ENCODE measurements at places on chromosomes 4 and X. TPM values are rescaled to one million over a fixed set of nuclear protein-coding genes. Genes with fewer than 3 reads are reported as not detected.

The CCDC149 gene
- total RNA-seq: 14.9 TPM

The ANXA3 gene
- total RNA-seq: 27.1 TPM

The KANTR gene
- total RNA-seq: 5.4 TPM

The CRMP1 gene
- 1.9 TPM for total RNA-seq

The CFAP299 gene
- total RNA-seq: not detected

- no peak for DNase-seq
Measured at GRCh38 chr4:126591583-126591982, 1041.2 kb upstream of the INTU start.

DNA sequence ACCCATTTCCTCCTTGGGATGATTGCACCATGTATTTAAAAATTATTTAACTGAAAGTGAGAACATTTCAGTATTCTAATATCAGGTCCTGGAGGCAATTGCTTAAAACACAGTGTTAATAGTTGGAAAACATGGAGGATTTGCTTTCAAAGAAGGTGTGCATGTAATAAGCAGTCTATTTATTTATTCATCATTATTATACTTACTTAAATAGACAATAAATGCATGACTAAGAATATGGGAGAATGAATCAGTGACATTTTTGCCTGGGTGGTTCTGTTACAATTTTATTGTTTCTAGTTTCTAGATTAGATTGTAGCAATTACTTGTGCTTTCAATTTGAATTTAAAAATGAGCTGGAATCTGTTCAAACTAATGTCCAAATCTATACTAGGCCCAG lies 145.5 kb downstream of the AREG start:
- no peak for DNase-seq

GRCh38 chr4:41514169-41514568 lies 23.8 kb upstream of the LIMCH1 start:
- DNase-seq: no peak

- DNase-seq: peak; percentile 58
Measured at GRCh38 chr4:158161551-158162354, 11.1 kb downstream of the GASK1B start.

- DNase-seq: no peak
Measured at GRCh38 chrX:68983004-68983857, 154.4 kb downstream of the EFNB1 start.

GRCh38 chr4:83484500-83485461 lies at the start of gene ABRAXAS1:
Gene ABRAXAS1 (minus strand): TSS chr4:83485100. CDS start chr4:83485072, 28 bp downstream.
- peak; percentile 94 for DNase-seq

DNA sequence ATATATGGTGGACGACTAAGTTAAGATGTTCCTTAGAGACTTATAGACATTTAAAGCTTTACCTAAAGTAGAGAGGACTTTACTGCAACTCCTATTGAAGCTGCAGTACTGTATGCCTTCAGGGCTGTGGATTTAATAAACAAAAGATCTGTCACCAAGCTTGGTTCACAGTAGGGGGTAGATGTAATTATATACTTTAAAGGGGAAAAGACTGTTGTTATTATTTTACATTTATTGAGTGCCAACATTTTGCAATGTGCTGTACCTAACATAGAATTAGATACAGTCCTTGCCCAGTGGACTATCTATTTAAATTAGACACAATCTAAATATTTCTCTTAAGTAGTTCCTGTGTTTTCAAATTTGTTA lies 67.2 kb downstream of the SLIT2 start:
- DNase-seq: no peak

- no peak for DNase-seq
Measured at GRCh38 chr4:74339501-74339900, 25.4 kb upstream of the EREG start.

GRCh38 chr4:155789391-155789790 lies 30.6 kb downstream of the GUCY1B1 start:
- no peak for DNase-seq

GRCh38 chr4:129415004-129415403 lies 319.1 kb downstream of the C4orf33 start:
- no peak for DNase-seq

Measured in left cardiac atrium (tissue), 4 donors.